ENCODE measurements at places on chromosomes 3 and 15. TPM values are rescaled to one million over a fixed set of nuclear protein-coding genes. Genes with fewer than 3 reads are reported as not detected.
A peak's percentile ranks its signal among the peaks of the same experiment; 100 is the strongest.

- no peak for DNase-seq
Measured at GRCh38 chr3:29972320-29972993, 633.9 kb upstream of the TGFBR2 start.

GRCh38 chr3:165193366-165194254, 2.6 kb downstream of the SLITRK3 start:
- peak; percentile 69 for DNase-seq

DNA sequence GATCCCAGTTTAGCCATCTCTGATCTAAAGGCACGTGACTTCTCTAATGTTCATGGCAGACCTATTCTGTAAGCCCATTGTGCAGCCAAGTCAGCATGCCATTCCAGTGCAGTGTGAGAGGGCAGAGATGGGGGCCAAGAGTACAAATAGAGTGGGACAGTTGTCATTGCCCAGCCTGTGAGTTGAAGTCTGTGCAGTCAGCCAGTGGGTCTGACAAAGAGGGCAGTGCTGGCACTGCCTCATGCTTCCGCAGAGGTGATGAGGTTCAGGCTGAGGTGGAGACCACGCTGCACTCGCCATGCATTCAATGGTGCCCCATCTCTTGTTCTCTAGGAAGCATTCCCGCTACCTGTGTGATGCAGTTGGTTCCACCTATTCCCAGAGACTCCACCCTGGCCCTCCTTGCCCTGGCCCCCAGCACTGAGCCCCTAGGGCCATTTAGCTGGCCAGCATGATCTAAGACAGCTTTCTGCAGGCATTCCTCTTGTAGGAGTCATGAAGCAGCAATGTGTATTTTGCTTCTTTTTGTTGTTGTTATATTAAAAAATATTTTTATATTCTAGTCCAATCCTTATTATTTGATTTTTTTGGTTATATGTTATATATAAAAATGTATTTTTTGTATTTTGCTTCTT, 3.7 kb downstream of the MRAS start:
- no peak for DNase-seq

DNA sequence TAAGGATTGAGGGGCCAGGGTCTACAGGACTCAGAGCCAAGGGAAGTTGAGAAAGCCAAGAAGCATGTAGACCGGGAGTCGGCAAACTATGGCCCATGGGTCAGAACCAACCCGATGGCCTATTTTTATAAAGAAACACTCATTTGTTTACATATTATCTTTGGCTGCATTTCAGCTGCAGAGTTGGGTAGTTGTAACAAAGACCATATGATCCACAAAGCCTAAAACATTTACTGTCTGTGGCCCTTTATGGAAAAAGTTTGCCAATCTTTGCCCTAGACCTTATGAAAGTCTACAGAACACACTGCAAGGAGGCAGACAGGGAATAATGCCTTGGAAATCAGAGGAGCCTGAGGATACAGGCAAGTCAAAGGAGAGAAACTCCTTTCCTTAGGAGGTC, 63.2 kb upstream of the MNS1 start:
- DNase-seq, result no peak

- peak; percentile 93 for DNase-seq
Measured at GRCh38 chr3:50121072-50122032, 32.6 kb downstream of the RBM5 start.

- DNase-seq, result peak; percentile 88
Measured at GRCh38 chr3:9715136-9715535, 11.5 kb downstream of the CPNE9 start.

DNA sequence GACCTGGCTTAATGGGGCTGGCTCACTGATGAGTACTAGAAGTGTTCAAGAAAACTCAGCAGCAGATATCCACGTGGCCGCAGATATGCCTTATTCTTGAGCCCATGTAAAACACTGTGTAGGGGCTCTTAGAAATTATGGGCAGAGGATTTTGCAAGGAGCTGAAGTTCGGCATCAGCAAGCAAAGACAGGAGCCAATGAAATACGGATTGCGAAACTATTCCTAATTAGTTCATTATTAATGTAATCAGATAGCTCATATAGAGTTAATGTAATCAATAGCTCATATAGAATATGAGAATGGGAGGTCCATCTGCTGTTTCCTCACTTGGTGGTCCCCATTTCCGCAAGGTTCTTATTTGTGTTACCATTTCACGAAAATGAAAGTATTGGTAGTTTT, 9.0 kb upstream of the GSK3B start:
- no peak for DNase-seq

DNA sequence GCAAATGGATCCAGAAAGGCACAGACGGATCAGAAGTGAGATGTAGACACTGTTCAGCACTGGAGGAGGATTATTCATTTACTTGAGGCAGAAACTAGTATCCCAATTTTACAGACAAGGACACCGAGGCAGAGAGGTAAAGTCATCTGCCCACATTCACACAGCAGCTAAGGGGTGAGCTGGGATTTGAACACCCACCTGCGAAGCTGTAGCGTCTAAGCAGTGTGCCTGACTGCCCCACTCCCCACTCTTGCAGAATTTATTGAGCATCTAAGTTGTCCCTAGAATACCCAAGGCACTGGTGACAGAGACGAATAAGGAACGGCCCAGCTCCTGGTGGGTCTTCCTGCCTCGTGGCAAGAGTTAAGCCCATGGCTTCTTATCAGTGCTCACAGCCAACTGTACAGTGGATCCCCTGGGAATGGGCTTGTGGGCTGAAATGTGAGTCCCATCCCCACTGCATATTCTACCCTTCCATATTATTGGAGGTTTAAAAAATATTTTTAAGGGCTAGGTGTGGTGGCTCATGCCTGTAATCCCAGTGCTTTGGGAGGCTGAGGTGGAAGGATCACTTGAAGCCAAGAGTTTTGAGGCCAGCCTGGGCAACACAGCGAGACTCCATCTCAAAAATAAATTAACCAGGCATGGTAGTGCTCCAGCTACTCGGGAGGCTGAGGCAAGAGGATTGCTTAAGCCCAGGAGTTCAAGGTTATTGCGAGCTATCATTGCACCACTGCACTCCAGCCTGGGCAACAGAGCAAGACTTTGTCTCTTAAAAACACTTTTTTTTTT, 77.6 kb downstream of the IQSEC1 start:
- DNase-seq, result no peak

- DNase-seq, result peak; percentile 28
Measured at GRCh38 chr15:88617031-88617722, 4.0 kb upstream of the AEN start.

DNA sequence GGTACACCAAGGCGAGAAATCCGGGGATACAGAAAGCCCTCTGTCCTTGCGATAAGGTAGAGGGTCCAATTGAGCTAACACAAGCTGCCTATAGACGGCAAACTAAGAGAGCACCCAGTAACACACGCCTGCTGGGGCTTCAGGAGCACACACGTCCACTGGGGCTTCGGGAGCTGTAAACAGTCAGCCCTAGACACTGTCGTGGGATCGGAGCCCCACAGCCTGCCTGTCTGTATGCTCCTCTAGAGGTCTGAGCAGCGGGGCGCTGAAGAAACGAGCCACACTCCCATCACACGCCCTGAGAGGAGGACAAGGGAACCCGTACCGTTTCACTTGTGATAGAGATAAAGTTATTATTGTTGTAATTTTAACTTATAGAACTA, 486 bp downstream of the SAMMSON start:
- DNase-seq, result no peak

DNA sequence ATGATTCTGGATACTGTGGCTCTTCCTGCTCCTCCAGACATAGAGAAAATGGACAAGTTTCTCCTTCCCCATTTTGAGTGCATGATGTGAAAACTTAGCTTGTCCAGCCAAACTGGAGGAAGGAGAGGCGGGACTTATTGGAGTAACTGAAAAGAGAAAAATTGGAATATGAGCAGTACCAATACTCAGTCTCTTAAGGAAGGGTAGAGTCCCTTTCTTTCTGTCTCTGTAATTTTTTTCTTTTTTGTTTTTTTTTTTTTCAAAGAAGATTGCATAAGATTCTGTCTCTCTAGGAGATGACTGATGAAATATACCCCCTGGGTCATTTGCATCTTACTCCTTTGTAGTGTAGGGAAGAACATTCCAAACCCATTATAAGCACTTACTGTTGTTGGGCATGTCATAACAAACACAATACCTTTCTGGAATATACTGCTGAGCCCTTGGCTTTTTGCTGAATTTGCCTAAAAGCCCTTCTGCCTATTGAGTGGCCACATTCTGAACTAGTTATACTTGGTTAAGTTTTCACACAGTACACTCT, 498.1 kb upstream of the TPRG1 start:
- DNase-seq, result no peak

DNA sequence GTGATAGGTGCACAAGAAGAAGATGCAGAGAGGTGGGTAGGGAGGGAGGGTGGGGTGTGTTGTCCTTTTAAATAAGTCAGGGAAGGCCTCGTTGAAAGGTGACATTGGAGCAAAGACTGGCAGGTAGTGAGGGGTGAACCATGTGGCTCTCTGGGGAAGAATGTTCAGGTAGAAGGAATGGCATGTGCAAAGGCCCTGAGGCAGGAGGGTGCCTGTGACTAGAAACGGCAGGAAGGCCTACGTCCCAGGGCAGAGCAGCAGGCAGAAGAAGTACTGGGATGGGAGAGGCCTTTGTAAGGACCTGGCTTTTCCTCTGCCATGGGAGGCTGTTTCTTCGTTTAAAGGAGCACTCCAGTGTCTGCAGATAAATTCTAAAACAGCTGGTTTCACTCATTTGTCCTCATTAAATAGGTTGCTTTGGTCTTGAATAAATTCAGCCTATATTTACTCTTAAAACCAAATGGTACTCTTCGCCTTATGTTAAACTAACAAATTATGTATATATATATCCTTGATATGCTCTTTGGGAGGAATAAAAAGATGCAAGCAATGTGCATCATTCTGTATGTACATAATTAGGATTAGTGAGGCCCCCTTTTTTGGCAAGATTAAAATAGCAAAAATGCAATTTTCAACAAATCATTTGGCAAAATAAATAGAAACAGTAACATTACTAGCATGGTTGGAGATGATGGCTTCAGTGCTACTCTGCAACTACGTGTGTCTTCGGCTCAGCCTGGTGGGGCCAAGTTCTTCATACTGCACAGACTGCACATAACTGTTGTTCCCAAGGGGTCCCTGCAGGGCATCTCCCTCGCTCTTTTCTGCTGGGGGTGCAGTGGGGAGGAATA, 151.4 kb downstream of the KLF13 start:
- peak; percentile 13 for DNase-seq

DNA sequence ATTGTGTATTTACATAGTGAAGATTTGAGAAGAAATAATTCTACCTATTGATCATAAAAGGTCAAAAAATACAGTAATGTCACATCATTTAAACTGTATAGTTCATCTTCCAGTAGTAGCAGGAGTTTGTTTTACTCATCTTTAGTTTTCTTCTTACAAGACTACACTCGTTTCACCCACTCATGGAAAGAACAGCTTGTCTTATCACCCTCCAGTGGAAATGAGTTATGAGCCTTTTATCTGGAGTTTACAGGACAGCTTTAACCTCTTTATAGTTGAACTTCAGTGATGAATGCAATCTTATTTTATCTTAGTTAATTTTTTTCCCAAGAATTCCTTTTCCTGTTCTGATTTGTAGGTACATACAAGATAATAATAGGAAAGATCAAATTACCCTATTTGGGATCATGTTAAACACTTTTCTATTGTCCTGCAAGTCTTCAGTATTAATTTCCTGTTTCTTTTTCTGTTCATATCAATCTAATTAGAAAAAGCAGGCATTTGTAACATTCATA, 36.8 kb downstream of the RBMS3 start:
- DNase-seq, result no peak

- DNase-seq, result no peak
Measured at GRCh38 chr3:46359733-46360493, 6.0 kb downstream of the CCR2 start.

The HTR3D gene
- not detected for total RNA-seq

The SCAANT1 gene
- total RNA-seq, result not detected

The FOXB1 gene
- not detected for total RNA-seq

The PLA2G4F gene
- 0.22 TPM for total RNA-seq

The FSD2 gene
- not detected for total RNA-seq

Measured in endodermal cell (in vitro differentiated cells).